ENCODE measurements at places on chromosomes 16 and 17.
A peak's percentile ranks its signal among the peaks of the same experiment; 100 is the strongest.

DNA sequence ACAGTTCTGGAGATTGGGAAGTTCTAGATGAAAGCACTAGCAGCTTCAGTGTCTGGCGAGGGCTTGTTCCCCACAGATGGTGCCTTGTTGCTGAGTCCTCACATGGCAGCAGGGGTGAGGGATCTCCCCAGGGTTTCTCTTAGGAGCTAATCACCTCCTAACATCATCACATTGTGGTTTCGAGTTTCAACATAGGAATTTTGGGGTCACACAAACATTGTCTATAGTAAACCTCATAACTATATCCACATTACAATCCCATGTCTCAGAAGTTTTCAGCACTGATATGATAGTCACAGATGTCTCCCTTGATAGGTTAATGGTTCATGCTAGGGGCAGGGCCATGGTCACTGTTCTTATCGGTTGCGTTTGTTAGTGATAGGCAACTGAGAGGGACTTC lies 13.8 kb downstream of the CLUAP1 start:
- no peaks in the 10 kb centered on the region for H3K27me3 ChIP-seq
- peaks cover 100% of the 10 kb centered on the region for H3K36me3 ChIP-seq
- no peak overlapping the region for H3K27ac ChIP-seq
- no peaks in the 10 kb centered on the region for H3K4me1 ChIP-seq
- H3K4me3 ChIP-seq = no peak overlapping the region

DNA sequence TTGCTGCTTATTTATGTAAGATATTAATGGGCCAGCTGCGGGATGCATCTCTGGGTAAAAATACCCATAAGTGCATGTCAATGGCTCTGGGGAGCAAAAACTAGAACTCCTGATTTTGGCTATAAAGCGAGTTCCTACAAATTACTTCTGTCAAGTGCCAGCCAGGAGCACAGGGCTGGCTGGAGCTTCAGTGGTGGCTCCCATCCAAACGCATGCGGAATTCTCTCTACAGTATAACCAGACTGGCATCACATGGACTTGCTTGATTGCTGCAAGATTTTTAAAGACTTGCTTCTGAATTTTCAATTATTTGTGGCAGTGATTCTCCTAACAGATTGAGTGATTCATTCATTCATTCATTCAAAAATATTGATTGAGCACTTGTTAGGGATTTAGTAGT lies 260.9 kb downstream of the PHKB start:
- H3K4me1 ChIP-seq = peaks cover 3% of the 10 kb centered on the region
- H3K36me3 ChIP-seq = no peaks in the 10 kb centered on the region
- DNase-seq = no peak
- no peaks in the 10 kb centered on the region for H3K27me3 ChIP-seq

DNA sequence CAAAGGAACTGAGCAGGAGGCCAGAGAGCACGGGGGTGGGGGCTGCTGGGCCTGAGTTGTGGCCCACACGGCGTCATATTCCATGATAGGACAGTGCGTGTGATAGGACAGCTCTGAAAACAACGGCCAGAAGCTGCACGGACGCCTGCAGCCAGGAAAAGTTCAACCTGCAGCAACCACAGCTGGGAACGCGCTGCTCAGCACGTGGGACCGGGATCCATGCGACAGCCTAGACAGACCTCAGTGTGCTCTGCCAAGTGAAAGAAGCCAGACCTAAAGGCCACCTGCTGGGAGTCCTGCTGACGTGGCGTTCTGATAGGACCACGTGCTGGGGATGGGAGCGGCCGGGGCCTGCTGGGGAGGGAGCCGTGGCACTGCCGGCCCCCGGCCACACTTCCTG lies 21.6 kb downstream of the CTU2 start:
- no peak overlapping the region for H3K4me3 ChIP-seq
- DNase-seq = no peak
- H3K27me3 ChIP-seq = no peaks in the 10 kb centered on the region
- no peaks in the 10 kb centered on the region for H3K4me1 ChIP-seq
- H3K36me3 ChIP-seq = peaks cover 85% of the 10 kb centered on the region

- H3K4me3 ChIP-seq = no peak overlapping the region
- peak; percentile 20 for DNase-seq
- H3K4me1 ChIP-seq = no peaks in the 10 kb centered on the region
- no peaks in the 10 kb centered on the region for H3K27me3 ChIP-seq
These were observed 207.5 kb downstream of the CDH13 start for GRCh38 chr16:82834151-82834815.

DNA sequence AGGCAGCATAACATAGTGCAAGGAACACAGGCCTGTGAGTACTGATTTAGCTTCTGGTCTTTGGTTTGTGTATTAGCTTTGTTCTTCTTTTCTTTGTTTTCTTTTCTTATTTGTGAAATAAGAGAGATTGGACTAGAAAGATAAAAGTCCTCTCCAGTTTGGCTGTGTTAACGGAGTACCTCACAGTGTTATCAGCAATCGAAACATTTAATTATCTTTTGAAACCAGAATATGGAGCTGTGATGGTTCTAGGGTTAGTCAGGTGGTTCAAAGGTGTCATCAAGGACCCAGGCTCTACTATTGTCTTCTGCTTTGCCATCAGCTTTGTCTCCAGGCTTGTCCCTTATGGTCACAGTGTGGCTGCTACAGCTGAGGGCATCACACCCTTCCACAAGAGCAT lies 25.6 kb downstream of the ADORA2B start:
- no peak for DNase-seq
- peaks cover 10% of the 10 kb centered on the region for H3K36me3 ChIP-seq
- H3K27me3 ChIP-seq = no peaks in the 10 kb centered on the region
- H3K4me3 ChIP-seq = no peak overlapping the region

GRCh38 chr17:82965371-82965770 lies 114.0 kb upstream of the METRNL start:
- no peaks in the 10 kb centered on the region for H3K4me1 ChIP-seq
- no peak overlapping the region for H3K4me3 ChIP-seq
- H3K27me3 ChIP-seq = no peaks in the 10 kb centered on the region

DNA sequence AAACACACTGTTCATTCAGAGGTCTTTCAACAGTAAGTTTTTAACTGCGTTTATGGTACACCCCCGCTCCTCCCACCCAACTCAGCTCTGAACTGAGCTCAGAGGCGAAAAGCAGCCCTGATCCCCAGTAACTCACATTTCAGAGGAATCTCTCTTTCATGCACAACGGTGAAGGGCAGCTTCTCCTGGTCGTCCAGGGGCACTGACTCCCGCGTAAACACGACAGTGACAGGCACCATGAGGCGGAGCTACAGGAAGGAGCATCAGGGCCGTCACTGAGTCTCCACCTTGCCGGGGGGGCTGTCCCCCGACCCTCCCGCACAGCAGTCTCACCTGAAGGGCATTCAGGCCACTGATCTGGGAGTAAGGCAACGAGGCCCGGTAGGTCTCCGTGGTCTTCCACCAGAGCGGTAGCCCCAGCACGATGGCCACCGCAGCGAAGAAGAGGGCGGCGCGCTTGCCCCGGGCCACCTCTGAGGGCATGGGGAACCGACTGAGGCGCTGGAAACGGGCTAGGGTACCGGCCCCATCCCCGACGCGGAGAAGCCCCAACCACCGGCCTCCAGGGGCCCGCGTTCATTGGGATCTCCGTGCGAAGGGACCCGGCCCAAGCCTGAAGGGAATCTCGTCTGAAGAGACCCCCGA lies 486 bp downstream of the PIGS start:
- DNase-seq = no peak
- H3K4me3 ChIP-seq = peak overlapping the region; percentile 77
- H3K27ac ChIP-seq = peak overlapping the region; percentile 77
- H3K36me3 ChIP-seq = no peaks in the 10 kb centered on the region
- H3K27me3 ChIP-seq = no peaks in the 10 kb centered on the region

GRCh38 chr17:77253611-77254051 lies 112.9 kb downstream of the SEC14L1 start:
- no peak overlapping the region for H3K4me3 ChIP-seq
- H3K27ac ChIP-seq = no peak overlapping the region

Data from stomach (tissue), 19 donors.